B cell (primary cell): ENCODE measurements at places on chromosomes 6 and 20. TPM values are rescaled to one million over a fixed set of nuclear protein-coding genes. Genes with fewer than 3 reads are reported as not detected.

Gene DLGAP4
- 53.5 and 87.8 TPM in 2 replicates for polyA plus RNA-seq

Gene TCP11
- polyA plus RNA-seq = not detected in 2 replicates

DNA sequence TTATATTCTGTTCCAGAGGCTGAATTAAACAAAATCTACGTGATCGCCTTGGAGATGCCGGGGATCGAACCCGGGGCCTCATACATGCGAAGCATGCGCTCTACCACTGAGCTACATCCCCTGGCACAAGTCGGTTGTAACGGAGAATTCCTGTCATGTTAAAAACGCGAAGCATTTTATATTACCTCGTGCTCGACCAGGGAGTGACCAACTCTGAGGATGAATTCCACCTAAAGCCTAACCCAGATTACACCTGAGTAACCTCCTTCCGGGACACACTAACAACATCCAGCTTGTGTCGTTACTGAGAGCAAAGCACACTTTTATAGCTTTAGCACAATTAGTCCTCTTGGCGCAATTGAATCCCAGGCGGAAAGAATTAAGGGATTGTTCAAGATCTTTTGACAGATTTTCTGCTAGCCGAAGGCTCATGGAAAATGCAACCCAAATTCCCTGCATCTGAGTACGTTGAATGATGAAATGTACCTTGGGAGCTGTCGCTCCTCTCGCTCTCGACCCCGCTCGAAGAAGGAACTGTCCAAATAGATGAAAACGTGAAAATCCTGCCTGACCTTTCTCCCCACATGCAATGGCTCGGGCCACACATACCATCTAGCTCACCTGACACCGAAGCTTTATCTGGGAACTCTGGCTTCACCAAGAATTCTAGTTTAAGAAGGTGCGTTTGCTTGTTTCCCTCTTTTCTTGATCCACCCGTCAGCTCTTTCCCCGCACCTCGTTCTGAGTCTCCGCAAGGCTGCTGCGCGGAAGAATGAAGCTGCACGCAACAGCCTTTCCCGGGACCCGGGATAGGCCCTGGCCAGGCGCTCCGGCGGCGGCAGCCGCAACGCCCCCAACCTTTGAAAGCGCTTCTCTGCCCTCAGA, 148.3 kb downstream of the GPX5 start:
- peak; percentile 16 for DNase-seq

DNA sequence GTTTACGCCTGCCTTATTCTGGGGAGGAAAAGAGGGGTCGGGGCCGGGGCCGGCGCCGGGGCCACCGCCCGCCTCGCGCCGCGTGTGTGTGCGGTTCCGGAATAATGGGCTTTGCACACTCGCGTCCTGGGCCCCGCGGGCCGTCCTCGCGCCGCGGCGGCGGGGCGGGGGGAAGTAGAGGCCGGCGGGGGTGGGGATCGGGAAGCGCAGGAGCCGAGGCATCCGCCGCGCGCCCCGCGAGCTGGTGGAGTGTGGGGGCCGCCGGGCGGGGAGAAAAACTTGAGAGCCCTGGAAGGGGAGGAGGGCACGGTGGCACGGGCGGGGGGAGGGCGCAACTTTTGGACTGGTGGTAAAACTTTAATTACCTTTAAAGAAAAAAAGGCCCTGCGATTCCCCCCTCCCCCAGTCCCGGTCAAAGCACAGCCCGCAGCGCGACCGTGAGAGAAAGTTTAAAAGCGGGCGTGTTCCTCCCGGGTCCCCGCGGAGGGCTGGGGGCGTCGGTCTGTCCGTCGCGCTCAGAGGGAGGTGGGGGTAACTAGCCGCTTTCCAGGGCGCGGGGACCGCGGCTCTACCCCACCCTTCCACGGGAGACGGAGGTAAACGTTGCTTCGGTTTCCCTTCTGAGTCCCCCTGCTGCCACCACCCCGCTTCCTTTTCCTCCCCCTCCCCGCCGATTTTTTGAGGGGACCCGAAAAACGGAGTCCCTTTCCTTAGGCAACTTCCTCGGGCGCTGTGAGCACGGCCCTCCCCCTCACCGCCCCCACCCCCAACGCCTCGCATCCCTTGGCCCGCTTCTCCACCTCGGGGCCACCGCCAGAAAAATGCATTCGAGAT, 1.9 kb downstream of the L3MBTL3 start:
- peak; percentile 71 for DNase-seq

- no peak for DNase-seq
These were observed 33.5 kb downstream of the FAM8A1 start for GRCh38 chr6:17633465-17634188.
